ENCODE measurements at places on chromosomes 4 and X.
A peak's percentile ranks its signal among the peaks of the same experiment; 100 is the strongest.

DNA sequence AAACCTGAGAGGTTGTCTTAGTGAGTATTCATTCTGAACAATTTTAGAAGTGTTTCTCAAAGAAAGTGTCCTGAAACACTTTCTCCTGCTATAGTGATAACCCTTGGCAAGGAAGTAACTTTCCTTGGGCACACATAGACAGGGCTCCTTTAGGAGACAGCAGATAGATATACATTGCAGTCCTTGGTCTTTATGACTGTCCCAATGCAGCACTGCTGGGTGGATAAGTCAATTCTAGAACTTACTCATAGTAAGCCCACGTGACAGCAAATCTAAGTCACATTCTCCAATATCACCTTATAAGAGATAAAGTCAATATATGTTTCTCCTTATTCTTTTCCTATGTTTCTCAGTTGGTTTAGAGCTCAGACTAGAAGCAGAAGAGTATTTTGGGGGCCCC lies 46.7 kb downstream of the GPRASP3 start:
- no peak for DNase-seq

DNA sequence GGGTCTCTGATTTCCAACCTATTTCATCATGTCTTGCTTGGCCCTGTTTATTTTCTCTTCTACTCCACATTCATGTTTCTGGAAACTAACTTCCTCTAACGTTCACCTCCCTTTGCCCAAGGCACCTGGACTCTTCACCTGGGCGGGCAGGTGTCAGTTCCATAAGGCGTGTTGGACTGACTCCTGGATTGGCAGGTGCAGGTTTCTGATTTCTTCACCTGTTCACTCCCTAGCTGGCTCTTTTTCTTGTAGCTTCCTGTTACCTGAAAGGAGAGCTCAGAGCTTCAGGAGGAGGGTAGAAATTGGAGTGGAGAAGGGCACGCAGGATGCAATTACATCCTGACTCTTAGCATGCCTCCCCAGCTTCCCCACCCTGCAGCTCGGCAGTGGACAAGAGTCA lies 350.8 kb upstream of the KLF3 start:
- DNase-seq: no peak

DNA sequence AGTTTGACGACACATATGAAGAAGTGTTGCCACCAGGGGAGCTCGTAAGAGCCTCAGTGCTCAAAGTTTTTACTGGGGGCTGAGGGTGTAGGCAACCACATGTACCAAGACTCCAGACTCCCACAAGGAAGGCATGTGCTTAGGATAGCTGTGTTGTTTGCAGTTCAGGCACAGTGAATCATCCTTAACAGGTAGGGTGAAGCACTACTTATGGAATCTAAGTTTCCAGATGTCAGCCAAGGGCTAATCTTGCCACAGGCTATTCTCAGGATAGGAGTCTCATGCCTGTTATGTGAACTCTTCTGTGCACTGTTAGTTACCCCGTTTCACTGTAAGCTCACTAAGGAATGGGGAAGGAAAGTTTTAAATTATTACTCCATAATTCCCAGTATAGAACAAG lies 202.6 kb downstream of the TMA16 start:
- DNase-seq: no peak

DNA sequence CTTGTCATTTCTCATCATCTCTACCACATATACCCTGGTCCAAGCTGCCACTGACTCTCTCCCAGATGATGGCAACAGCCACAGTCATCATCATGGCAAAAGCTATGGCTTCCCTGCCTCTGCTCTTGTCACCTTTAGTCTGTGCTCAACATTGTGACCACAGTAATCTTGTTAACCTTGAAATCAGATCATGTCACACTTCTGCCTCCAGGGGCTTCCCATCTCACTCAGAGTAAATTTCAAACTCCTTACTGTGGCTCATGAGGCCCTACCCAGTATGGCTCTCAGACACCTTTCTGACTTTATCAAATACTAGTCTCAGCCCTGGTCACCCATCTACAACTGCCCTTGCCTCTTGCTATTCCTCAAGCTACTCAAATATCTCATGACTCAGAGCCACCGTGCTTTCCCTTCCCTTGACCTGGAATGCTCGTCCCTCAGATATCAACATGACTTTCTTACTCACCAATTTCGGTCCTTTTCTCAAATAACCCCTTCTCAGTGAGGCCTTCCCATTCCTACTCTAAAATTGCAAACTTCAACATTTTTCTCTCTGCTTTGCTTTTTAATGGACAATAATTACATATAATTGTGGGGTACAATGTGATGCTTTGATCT lies 41.1 kb upstream of the STIM2 start:
- DNase-seq: no peak

GRCh38 chr4:105858466-105859040 lies 36.7 kb upstream of the NPNT start:
- DNase-seq: no peak

DNA sequence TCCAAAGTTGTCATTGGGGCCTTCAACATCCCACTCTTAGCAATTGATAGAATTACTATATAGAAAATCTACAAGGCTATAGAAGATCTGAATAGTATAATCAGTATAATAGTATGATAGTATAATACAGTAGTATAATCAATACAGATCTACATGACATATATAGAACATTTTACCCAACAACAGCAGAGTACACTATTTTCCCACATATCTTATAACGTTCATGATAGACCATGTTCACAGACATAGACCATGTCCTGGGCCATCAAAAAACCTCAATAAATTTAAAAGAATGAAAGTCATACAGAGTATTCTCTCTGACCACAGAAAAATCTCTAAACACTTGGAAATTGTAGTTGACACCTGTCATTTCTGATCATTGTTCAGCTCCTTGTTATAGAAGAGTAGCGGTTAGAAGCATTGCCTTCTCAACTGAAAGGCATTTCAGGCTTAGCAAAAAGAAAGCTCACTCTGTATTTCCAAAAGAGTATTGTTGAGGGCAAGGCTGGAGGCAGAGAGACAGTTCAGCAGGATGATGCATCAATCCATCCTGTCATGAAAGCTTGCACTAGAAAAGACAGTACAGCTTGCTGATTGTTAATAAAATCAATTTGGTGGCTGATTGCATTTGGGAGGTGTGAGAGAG lies 38.8 kb upstream of the ARMCX5 start:
- DNase-seq: no peak

- peak; percentile 24 for DNase-seq
Observed at GRCh38 chr4:16270454-16271328, 44.4 kb upstream of the TAPT1 start.

GRCh38 chr4:141389649-141390048 lies 169.0 kb downstream of the ZNF330 start:
- no peak for DNase-seq

- no peak for DNase-seq
Observed at GRCh38 chrX:153633048-153633447, 14.0 kb upstream of the DUSP9 start.

DNA sequence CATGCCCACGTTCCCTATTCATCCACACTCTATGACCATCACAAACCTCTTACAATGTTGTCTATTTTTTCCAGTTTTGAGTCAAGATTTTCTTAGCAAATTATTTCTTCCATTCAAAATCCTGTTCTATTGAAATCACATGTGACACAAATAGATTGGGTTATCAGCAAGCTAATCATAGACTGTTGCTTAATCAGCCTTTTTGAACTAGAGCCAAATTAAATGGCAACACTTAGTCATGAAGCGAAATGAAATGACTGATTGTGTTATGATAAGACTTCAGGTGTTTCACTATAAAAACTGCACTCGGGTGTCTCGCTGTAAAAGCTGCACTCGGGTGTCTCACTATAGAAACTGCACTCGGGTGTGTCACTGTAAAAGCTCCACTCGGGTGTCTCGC lies 890.0 kb upstream of the FRG1 start:
- DNase-seq: no peak

GRCh38 chr4:14783011-14783877 lies 219.0 kb upstream of the CPEB2 start:
- no peak for DNase-seq

DNA sequence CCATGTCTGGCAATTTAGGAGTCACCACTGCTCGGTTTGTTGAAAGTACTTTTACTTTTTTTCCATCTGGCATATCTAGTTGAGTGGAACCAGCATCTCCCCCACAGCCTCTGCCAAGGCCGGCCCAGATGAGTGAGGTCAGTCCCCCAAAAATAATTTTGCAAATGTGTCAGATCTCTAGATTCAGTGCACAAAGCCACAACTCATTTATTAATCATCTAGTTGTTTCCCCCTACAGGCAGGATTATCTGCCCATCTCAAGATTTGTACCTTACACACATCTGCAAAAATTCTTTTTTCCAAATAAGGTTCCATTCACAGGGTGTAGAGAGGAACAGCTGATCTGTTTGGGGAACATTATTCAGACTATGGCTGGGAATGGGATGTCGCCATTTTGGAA lies 174.0 kb upstream of the MXRA5 start:
- DNase-seq: no peak

- DNase-seq: no peak
Observed at GRCh38 chrX:2572740-2573139, 72.0 kb upstream of the DHRSX start.

DNA sequence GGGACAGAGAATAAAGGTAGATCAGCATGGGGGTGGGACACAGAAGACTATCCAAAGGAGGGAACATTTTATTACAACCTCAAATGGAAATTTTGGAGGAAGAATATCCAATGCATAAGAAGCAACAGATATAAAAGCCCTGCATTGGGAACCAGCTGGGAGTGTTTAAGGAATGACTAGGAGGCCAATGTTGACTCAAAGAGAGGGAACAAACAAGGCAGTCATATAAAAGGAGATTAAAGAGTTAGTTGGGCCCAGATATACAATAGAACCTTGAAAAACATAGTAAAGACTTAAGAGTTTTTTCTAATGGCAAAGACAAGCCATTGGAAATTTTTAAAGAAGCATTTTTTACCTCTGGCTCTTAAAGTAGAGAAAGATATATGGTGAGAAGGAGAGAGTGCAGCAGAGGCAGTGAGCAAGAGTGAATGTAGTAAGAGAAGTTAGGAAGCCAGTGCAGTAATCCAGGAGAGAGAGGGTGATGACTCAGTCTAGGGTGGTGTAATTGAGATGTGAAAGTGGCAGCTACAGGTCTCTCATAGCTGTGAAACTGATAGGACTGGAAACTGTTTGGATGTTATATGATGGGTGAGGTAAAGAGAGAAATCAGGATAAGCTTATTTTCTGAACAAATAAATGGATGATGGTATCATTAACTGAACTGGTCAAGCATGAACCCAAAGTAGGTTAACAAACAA lies 182.2 kb upstream of the ATOH1 start:
- DNase-seq: no peak

DNA sequence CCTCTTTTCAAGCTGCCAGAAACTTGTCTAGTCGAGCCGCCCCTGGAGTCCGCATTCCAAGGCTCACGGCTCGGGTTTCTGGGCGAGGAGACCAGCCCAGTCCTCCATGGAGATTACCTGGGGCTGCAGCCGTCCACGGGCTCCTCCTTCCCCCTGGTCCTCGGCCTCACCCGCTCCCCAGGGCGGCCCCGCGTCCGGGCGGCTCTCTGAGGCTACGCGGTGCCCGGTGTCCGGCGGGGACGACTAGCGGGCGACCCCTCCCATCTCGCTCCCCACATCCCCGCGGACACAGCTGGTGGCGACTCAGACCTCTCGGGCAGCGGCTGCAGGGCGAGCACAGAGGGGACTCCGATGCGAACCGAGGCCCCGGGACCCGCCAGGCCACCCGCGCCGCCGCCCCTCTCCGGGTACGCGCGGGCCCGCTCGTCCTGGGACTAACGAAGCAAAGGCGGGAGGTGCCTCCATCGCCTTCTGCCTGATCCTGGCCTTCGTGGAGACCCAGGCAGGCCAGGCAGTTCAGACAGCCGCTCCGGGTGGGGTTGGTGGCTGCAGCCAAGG lies 159.4 kb downstream of the TRAM1L1 start:
- DNase-seq: no peak

DNA sequence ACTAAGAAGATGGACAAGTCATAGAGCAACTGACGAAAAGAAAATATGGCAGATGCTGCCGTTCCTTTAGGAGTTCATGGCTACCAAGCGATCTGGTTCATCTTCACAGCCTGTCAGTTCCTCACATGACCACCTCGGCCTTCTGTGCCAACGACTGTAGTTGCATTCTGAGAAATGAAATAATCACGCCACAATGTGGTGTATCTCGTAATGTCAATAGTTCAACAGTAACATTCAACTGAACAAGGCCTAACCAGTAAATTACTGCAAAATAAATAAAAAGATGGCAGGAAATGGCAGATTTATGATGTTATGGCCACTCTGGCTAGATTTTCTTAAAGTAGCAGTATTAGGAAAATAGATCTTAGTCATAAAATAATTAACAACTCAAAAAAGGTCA lies 4.4 kb downstream of the GPRIN3 start:
- DNase-seq: no peak

- no peak for DNase-seq
Observed at GRCh38 chr4:94507708-94508107, 56.0 kb downstream of the PDLIM5 start.

DNA sequence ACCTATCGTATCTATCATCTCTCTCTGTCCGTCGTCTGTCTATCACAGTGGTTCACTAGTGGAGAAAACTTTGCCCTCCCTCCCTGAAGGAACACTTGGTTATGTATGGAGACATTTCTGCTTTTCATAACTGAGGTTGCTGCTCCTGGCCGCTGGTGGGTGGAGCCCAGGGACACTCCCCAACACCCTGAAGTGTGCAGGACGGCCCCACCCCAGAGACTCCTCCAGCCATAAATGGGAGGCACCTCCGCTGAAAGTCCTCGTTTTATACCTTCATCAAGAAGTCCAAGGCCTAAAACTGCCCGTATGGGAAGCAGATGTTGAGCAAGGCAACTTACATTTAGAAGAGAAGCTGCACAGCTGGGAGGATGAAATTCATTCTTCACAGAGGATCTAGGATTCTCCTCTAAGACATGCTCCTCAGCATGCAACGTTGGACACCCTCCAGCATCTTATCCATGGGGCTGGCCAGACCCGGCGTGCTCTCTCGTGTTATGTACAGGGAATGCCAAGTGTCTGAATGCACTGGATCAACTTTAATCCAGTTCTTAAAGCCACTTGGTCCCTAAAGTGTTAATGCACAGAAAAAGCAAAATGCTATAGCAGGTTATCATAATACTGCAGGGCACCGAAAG lies 43.5 kb downstream of the PRKX start:
- DNase-seq: no peak

- DNase-seq: peak; percentile 64
Observed at GRCh38 chr4:21768349-21769310, 179.9 kb downstream of the KCNIP4 start.

DNA sequence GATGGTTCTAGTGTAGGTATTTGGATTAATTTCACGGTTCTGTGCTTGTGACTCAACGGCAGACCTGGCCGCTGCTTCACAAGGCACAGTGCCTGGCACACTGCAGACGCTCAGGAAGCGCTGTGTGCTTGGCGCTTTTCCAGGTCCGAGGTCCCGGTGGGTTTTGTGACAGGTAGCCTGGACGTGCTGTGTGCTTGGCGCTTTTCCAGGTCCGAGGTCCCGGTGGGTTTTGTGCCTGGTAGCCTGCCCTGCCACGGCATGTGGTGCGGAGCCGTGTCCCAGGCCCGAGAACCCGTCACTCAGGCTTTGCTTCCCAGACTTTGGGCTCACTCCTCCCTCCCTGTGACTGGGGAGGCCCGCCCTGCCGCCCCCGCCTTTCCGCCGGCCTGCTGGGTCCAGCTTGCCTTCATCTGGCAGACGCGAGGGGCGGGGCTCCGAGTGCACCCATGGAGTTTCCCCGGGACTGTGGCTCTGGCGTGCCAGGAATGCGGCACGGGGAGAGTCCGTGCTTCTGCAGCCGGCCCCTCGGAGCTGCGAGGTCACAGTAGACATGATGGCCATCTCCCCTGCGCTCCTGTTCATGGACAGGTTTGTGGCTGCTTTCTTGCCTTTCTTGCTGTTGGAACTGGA lies 44.2 kb downstream of the TBC1D14 start:
- DNase-seq: no peak

Data from hematopoietic multipotent progenitor cell treated with erythropoietin and hydrocortisone succinate and interleukin-3 and kit ligand, for 8 days (in vitro differentiated cells).